ENCODE measurements at places on chromosomes 3 and 15.

GRCh38 chr3:124903896-124904834 is 17.0 kb upstream of the ITGB5 start:
- H3K27me3 ChIP-seq = no peaks in the 10 kb centered on the region
- no peak overlapping the region for H3K4me3 ChIP-seq
- peaks cover 19% of the 10 kb centered on the region for H3K4me1 ChIP-seq
- no peak for DNase-seq
- no peaks in the 10 kb centered on the region for H3K36me3 ChIP-seq
- H3K27ac ChIP-seq = no peak overlapping the region

- peak overlapping the region; percentile 95 for H3K27ac ChIP-seq
- H3K36me3 ChIP-seq = no peaks in the 10 kb centered on the region
- H3K4me3 ChIP-seq = peak overlapping the region; percentile 83
- peaks cover 84% of the 10 kb centered on the region for H3K4me1 ChIP-seq
These were observed 6.1 kb downstream of the GATA2 start for GRCh38 chr3:128486681-128487537.

DNA sequence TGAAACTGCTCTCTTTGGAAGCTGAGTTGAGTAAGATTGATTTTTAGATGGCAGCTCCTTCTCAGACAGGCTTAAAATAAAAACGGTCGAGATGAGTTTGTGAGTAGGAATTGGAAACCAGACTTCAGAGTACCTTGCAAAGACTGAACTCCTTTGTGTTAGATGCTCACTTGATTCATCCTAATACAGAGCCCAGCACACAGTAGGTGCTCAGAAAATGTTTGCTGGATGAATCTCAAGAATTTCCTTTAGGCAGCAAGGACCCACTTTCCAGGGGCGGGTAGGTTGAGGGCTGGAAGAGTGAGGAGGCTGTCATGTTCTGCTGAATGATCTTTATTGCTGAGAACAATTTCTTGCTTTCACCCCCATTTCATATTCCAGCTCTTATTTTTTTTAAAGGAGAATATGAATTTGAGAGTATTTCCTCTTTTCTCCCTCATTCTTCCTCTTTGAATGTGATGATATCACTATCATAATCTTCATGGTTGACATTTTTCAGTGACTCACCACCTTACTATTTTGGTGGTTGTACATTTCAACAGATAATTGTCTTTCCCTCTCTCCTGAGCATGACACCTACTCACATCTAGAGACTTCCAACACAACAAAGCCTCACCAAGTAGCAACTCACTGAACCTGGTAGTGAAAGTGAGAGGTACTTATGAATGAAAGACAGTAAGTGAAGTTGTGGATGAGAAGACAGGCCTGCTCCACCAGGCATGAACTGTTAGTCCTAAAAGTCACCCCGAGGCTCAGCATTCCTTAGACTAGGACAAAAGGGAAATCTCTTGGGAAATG is 113.3 kb downstream of the PDCD6IP start:
- no peak overlapping the region for H3K4me3 ChIP-seq
- no peaks in the 10 kb centered on the region for H3K4me1 ChIP-seq
- DNase-seq = no peak
- H3K27ac ChIP-seq = no peak overlapping the region

- H3K27me3 ChIP-seq = no peaks in the 10 kb centered on the region
- H3K4me1 ChIP-seq = peaks cover 26% of the 10 kb centered on the region
- DNase-seq = no peak
- no peaks in the 10 kb centered on the region for H3K36me3 ChIP-seq
These were observed 4.4 kb downstream of the TMEM43 start for GRCh38 chr3:14129296-14129695.

- H3K4me3 ChIP-seq = no peak overlapping the region
- no peak for DNase-seq
- no peaks in the 10 kb centered on the region for H3K27me3 ChIP-seq
- H3K4me1 ChIP-seq = no peaks in the 10 kb centered on the region
These were observed 60.6 kb downstream of the WNT5A start for GRCh38 chr3:55426486-55426885.

- H3K27me3 ChIP-seq = no peaks in the 10 kb centered on the region
- H3K27ac ChIP-seq = no peak overlapping the region
- no peaks in the 10 kb centered on the region for H3K36me3 ChIP-seq
- DNase-seq = no peak
These were observed 53.9 kb downstream of the LINGO1 start for GRCh38 chr15:77578641-77579372.

DNA sequence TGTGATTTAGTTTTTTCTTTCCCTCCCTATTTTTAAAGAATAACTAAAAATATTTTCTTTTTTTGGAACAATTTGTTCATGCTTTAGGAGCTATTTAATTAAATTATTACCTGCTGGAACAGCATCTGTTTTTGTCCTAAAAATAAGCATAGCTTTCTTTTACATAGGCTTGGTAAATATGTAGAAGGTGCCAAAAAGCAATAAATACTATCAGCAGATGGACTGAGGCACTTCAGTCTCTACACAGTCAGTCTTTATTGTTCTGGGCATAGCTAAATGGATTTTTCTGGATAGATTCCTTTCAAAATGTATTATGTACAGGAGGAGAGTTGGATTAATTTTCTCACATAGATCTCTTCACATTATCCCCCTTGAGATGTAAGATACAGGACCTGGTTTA is 223.5 kb downstream of the NAALADL2 start:
- no peak for DNase-seq
- no peaks in the 10 kb centered on the region for H3K4me1 ChIP-seq
- H3K4me3 ChIP-seq = no peak overlapping the region

GRCh38 chr3:182937293-182938051 is 42.9 kb downstream of the DCUN1D1 start:
- no peak overlapping the region for H3K4me3 ChIP-seq
- no peaks in the 10 kb centered on the region for H3K4me1 ChIP-seq
- no peaks in the 10 kb centered on the region for H3K36me3 ChIP-seq
- no peaks in the 10 kb centered on the region for H3K27me3 ChIP-seq
- H3K27ac ChIP-seq = no peak overlapping the region

- peak within 1 kb of the TSS; percentile 93 for H3K4me3 ChIP-seq
- DNase-seq = no peak
- no peaks in the 10 kb centered on the region for H3K27me3 ChIP-seq
- H3K27ac ChIP-seq = peak within 1 kb of the TSS; percentile 25
- peaks cover 4% of the 10 kb centered on the region for H3K4me1 ChIP-seq
- no peaks in the 10 kb centered on the region for H3K36me3 ChIP-seq
These were observed at the start of gene SCN5A for GRCh38 chr3:38649500-38650247. TSS of gene SCN5A (minus strand) at chr3:38649687. CDS start at chr3:38633307, 16,380 bp downstream.

DNA sequence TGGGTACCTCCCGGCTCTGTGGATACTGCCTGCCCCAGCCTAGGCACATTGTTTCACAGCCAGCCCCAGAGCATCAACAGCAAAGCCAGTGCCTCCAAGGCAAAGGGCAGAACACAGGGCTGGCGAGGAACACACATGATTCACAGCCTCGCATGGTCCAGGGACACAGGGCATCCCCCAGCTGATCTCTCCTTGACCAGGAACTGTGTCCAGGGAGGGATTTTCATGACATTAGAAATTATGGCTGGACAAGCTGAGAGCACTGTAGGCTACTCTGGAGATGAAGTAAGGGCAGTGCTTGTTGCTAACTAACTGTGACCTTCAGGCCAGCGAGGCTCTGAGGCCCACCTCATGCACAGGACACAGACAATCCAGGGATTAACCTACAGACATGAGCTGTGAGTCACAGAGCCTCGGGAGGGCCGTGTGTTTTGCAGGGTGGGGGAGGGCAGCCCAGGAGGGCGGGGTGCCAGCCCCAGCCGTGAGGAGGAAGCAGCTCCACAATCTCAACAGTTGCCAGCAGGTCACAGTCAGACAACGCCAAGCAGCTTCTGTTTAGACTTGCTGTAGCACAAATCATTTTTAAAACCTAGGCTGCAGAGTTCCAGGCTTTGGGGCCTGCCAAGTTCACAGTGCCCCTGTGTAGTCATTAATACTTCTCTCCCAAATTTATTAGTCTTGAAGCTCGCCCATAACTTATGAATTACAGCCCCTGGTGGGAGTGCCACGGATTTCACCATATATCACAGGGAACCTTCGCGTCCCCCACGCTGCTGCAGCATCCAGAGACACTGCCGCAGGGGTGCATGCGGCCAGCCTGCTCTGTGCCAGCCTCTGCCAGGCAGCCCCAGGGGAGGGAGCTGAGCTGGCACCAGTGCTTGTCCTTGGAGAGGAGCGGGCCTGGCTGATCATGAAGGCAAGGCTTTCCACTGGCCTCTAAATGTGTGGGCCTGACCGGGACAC is 114.7 kb downstream of the ETFA start:
- H3K27me3 ChIP-seq = no peaks in the 10 kb centered on the region
- no peak for DNase-seq
- H3K36me3 ChIP-seq = no peaks in the 10 kb centered on the region

GRCh38 chr15:49229922-49230321 is 59.9 kb downstream of the GALK2 start:
- H3K27me3 ChIP-seq = no peaks in the 10 kb centered on the region
- H3K36me3 ChIP-seq = no peaks in the 10 kb centered on the region
- H3K27ac ChIP-seq = no peak overlapping the region
- no peak overlapping the region for H3K4me3 ChIP-seq
- no peaks in the 10 kb centered on the region for H3K4me1 ChIP-seq

DNA sequence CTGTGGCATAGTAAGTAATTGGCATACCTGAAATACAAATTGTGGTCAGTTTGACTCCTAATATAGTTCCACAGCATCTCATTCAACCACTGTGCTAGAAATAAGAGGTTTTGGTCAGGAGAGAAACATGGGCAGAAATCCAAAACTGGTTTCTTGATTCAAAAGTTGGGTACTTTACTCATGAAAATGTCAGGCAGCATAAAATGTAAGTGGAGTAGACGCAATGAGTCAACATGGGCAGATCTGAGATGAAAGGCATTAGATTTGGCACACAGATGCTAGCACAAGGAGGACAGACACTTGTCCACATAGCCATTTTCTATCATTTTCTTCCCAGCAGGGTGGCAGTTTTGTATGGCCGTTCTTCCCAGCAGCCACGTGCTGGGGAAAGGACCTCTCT is 255.8 kb upstream of the CDIN1 start:
- DNase-seq = no peak
- no peak overlapping the region for H3K27ac ChIP-seq
- no peaks in the 10 kb centered on the region for H3K27me3 ChIP-seq
- H3K36me3 ChIP-seq = no peaks in the 10 kb centered on the region
- no peak overlapping the region for H3K4me3 ChIP-seq
- H3K4me1 ChIP-seq = no peaks in the 10 kb centered on the region

DNA sequence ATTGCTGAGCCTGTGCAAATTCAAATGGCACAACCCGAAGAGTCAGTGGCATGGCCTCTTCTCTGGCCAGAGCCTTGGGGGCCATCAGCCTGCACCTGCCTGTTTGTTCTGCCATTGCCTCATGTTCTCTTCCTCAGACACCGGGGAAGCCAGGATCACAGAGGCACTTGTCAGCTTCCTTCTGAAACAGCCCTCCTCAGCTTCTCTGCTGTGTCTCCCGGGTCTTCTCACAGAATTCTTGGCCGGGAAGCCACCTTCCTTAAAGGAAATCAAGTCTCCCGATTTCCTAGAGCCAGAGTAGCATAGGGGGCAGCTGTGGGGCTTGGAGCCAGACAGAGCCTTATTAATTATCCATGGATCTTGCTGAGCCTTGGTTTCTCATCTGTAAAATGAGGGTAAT is 47.4 kb upstream of the CGNL1 start:
- H3K36me3 ChIP-seq = no peaks in the 10 kb centered on the region
- no peaks in the 10 kb centered on the region for H3K4me1 ChIP-seq
- H3K4me3 ChIP-seq = no peak overlapping the region
- H3K27ac ChIP-seq = peak overlapping the region; percentile 62
- H3K27me3 ChIP-seq = no peaks in the 10 kb centered on the region

DNA sequence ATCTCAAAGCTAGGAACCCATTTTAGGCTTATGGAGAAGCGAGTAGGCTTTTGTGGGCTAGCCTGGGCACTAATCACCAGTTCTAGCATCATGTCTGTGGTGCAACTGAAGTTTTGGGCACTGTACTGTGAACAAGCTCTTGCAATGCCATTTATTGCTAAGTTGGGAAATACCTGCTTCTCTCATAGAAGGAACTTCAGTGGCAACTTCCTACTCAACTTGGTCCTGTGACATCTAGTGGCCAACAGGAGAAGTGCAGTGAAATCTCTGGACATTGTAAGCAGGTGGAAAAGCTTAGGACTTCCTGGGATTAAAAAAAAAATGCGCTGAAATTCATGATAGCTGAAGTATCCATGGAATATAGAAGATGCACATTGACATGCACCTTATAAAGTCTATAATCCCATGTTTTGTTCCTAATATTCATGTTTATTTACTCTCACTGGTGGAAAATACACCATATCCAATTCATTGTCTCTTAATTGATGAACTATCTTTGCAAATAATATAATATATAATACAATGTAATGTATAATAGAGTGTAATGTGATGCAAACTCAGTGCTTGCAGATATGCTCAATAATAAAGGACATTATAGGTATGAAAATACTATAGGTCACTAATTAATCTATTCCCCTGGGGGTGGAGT is 6.5 kb upstream of the ALDH1A3 start:
- no peaks in the 10 kb centered on the region for H3K36me3 ChIP-seq
- H3K27ac ChIP-seq = no peak overlapping the region
- no peak overlapping the region for H3K4me3 ChIP-seq
- DNase-seq = no peak
- no peaks in the 10 kb centered on the region for H3K4me1 ChIP-seq

- H3K4me3 ChIP-seq = no peak overlapping the region
- peaks cover 10% of the 10 kb centered on the region for H3K4me1 ChIP-seq
- no peaks in the 10 kb centered on the region for H3K36me3 ChIP-seq
- H3K27me3 ChIP-seq = no peaks in the 10 kb centered on the region
These were observed 37.5 kb upstream of the CBLB start for GRCh38 chr3:105906345-105906744.

GRCh38 chr3:101138817-101139216 is 145.6 kb upstream of the ABI3BP start:
- H3K4me3 ChIP-seq = no peak overlapping the region
- no peaks in the 10 kb centered on the region for H3K4me1 ChIP-seq
- H3K27ac ChIP-seq = no peak overlapping the region
- no peaks in the 10 kb centered on the region for H3K27me3 ChIP-seq
- DNase-seq = no peak

DNA sequence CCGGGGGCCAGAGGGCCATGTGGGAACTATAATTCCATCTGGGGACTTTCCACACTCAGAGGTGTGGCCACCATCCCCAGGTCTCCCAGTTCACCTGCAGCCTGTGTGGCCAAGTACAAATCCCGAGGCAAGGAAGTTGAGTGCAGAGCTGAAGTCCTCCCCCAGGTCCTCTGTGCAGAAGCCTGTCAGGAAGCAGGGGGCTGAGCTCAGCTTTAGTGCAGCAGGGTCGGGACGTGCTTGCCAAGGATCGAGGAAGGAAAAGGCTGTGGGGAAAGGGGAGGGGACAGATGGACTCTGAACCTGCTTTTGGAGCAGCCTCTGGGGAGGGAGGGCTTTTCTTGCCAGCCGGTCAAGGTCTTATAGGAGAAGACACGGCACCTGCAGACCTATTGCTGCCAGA is 67.7 kb downstream of the CHRNA7 start:
- no peak for DNase-seq
- no peaks in the 10 kb centered on the region for H3K36me3 ChIP-seq
- no peak overlapping the region for H3K27ac ChIP-seq
- no peaks in the 10 kb centered on the region for H3K27me3 ChIP-seq
